Stimulated activated CD8-positive, alpha-beta memory T cell treated with anti-CD3 and anti-CD28 coated beads, Interleukin-7, amount 100 ng/mL, for 48 hours (primary cell): ENCODE measurements at places on chromosomes 16 and 17.

DNA sequence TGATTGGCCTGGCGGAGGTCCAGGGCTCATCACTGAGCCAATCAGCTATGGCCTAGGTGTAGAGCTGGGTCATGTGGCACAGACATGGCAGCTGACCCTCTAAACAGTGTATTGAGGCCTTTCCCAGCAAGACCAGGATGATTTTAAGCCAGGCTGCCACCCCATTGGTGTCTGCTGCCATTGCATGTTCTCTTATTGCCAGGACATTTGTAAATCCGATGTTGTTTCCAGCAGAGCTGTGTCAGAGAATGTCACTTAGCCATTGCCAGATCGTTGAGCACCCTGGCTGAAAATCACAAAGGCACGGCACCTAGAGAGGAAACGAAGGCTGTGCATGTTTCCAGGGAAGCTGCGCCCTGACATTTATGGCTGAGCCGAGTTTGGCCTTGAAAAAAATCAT is 33.4 kb downstream of the RBFOX1 start:
- no peak for DNase-seq

DNA sequence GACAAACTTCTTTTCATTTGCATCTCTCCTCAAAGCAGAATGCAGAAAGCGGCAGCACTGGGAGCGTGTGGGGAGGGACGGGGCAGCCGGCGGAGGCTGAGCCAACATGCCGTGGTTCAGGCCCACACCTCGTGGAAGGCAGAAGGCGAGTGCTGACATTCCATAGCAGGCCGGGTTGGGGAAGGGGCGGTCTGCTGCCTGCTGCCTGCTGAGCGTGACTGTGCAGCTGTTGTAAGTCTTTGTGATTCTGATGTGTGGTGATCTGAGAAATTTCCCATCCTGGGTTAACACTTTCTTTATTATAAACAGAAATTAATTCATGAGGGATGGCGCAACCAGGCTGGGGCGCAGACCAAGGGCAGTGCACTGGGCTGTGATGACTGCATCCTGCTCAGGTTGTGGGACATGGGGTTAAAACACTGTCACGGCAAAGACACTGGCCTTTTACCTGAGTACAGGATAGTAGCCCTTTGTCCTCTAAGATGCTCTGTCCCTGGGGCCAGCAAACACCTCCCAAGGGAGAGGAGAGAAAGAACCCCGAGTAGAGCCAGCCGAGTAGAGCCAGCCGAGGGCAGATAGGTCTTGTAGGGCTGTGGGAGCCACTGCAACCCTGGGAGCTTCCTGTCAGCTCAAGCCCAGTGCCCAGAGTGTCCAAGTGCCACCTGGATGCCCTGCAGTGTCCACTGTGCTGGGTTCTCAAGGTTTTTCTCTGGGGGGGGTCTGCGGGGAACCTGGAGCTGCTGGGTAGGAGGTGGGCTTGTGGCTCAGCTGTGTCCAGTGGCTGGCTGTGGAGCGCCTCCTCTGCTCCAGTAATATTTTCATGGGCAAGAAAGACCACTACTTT is 8.8 kb upstream of the DNASE1 start:
- DNase-seq: no peak

DNA sequence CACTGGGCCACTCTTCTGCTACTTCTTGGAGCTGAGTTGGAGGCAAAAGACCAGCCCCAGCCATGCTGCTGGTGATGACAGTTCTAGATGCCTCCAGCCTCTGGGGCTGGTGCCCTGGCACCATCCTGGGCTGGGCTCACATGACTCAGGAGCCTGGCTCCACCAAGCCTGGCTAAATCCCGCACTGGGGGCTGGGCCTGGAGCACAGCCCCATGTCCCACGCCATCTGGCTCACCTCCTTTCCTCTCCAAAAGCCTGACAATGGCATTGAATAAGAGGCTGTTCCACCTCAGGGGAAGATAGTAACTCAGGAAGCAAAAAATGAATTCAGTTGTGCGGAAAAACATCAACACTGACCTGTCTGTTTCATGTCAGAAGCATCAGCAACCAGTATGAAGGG is 45.1 kb upstream of the MTSS2 start:
- DNase-seq: no peak

GRCh38 chr17:41793784-41794539 is 7.5 kb upstream of the JUP start:
- DNase-seq: no peak

DNA sequence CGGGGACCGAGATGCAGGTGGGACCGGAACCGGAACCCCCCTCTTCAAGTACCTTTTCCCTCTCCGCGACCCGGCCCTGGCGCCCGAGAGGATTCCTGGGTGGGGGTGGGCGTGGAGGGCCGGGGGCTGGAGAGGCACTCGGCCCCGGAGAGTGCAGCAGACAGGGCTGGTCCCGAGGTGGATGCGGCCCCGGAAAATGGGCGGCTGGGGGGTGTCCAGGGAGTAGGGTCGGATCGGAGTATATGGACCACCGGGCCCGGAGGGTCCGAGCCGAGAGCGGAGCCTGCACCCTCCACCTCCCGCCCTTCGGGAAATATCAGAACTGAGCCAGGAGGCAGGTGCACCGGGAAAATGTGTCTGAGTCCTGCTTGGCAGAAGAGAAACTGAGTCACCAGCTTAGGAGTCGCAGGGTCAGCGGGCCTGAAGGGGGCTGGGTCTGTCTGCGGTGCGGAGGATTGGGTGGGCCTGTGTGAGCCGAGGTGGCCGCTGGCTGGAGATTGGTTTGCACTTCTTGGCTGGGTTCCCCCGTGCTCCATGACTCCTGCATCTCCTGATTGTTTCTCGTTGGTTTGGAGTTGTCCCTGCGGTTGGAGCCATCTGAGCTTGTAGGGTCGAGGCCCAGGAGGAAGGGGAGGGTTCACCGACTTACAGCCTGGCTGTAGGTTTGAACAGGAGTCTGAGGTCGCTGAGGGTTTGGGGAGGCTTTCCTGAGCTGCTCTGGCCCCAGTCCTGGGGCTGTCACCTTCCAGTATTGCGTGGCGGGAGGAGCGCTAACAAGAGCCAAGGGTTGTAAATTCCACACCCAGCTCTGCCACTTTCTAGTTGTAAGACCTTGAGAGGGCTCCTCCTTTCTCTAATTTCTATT is 518 bp downstream of the SH2B1 start:
- no peak for DNase-seq

DNA sequence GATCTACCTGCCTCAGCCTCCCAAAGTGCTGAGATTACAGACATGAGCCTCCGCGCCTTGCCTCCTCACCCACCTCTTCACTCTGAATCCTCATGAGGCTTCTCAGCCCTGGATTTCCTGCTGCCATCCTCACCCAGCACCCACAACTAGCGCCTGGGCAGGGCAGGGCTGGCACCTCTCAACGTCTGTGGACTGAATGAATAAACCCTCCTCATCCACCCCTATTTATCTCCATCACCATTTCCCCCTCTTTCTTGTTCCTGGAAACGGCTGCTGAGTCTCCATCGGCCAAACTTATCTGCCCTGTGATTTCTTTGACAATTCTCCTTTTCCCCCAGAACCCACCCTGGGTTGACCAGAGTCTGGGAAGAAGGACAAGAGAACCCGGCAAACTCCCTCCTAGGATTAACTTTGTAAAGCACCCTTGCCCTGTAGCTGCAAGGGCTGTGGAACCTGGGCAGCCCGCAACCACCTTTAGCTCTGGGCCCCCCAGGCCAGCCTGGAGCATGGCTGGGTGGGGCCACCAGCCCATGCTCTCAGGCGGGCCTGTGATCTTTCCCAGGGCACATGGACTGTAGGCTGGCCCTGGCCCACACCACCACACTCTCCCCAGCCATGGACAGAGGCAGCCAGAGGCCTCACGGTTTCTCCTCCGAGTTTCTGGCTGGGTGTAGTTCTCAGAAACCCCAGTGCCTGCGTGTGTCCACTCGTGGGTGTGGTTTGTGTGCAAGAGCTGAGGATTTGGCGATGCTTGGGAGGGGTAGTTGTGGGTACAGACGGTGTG is 2.4 kb downstream of the SPN start:
- DNase-seq: no peak

DNA sequence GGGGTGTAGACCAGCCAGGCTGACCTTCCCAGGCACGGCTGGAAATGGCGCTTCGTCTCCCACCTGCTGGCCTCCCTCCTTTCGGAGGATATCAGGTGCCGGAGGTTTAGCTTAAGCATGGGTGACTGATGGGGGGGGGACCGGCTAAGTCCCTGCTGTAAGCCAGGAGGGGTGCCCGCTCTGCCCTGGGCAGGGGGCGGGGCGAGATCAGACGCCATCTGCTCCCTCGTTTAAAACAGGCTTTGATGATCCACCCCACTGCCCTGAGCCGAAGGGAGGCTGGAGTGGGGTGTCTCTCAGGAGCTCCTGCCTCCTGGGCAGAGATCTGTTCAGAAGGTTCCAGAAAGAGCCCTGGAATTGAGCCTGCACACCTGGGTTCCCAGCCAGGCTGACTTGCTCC is 26.0 kb downstream of the C16orf74 start:
- no peak for DNase-seq

GRCh38 chr17:17668775-17669579 is 12.3 kb upstream of the RAI1 start:
- DNase-seq: peak; percentile 36

DNA sequence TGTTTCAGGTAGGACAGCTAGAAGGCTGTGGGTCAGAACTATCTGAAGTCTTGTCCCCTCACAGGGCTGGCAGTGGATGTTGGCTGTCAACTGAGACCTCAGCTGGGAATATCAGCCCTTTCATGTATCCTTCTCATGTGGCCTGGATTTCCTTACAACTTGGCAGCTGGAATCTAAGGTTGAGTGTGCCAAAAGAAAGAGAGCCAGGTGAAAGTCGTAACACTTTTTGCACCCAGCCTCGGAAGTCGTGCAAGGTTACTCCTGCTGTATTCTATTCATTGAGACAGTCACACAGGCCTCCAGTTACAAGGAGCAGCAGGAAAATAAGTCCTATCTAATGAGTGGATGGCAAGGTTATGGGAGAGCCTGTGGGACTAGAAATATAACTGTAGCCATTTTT is 52.6 kb upstream of the DNAH9 start:
- no peak for DNase-seq

- DNase-seq: no peak
Measured at GRCh38 chr17:43356999-43357398, 41.8 kb upstream of the ARL4D start.

- peak; percentile 7 for DNase-seq
Measured at GRCh38 chr16:87324411-87325275, 7.5 kb upstream of the C16orf95 start.

- no peak for DNase-seq
Measured at GRCh38 chr17:31521632-31522283, 130.3 kb downstream of the RAB11FIP4 start.

- no peak for DNase-seq
Measured at GRCh38 chr17:82519971-82520903, 705 bp downstream of the FOXK2 start.

- DNase-seq: no peak
Measured at GRCh38 chr16:85916141-85916890, 17.4 kb downstream of the IRF8 start.

DNA sequence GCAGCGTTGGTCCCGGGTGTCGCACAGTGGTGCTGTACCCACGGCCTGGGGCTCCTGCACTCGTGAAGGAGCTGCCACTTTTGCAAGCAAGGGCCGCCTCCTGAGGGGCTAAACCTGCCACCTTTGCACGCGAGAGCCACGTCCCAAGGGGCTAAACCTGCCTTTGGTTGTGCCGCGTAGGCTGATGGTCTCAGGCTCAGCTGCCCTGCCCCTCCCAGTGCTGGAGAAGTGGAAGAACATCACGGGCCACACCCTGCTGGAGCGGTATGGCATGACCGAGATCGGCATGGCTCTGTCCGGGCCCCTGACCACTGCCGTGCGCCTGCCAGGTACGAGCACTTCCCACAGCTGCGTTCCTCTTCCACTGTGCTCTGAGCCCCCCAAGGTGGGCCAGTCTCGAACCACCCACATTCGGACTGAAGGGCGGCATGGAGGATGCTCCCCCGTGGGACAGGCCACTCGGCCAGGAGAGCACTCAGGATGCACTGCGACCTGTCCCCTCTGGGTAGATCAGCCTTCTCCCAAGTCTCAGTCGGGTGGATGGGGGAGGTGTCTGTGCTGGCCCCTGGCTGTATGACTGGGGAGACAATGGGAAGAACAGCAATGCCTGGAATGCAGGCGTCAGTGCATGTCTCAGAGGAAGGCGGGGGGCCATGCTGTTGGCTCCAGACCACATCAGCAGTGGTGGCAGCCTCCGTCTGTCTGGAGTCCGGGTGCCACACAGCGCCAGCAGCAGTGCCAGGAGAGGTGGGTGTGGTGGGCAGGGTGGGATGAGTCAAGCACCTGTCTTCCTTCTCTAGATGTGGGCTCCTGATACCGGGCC is 20.7 kb downstream of the ACSF3 start:
- DNase-seq: no peak

- no peak for DNase-seq
Measured at GRCh38 chr16:56347670-56348069, 77.7 kb downstream of the AMFR start.

- no peak for DNase-seq
Measured at GRCh38 chr16:3292604-3293003, 9.3 kb downstream of the ZNF263 start.

- DNase-seq: no peak
Measured at GRCh38 chr17:80443916-80444643, 29.1 kb downstream of the ENDOV start.

DNA sequence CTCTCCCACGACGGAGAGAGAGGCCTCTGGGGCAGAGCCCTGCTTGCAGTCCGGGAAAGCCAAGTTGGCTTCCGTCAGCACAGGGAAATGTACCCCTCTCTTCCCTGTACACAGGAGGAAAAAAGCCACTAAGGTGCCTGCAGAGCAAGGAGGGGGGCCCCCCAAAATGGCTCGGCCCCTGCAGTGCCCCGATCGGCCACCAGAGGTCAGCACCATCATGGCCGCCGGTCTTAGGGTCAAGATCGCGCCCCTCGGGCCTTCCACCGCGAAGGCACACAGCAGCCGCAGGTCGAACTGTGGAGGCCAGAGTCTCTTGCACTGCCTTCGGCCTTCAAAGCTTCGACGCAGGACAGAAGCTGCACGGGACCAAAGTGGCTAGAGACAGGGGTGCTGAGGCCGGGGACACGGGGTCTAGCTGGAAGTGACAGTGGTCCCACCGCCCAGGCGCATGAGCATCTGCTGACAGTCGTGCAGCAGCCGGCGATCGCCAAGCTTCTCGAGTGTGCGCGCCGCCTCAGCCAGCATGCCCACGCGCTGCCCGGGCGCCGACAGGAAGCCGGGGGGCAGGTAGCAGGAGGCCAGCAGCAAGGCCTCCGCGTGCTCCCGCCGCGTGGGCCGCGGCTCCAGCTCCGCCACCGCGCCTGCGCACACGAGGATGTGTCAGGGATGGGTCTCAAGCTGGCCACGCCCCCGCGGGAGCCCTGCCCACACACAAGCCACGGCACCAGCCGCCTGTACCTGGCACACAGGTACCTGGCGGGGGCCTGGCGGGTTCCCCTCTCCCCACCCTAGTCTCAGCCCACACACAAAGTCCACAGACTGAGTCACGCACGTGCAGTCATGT is 24.4 kb downstream of the SREBF1 start:
- DNase-seq: no peak
